Activated B cell treated with CpG ODN at 0.5 μM for 24 hours (primary cell): ENCODE measurements at places on chromosomes 16 and 17.

- DNase-seq: no peak
Measured at GRCh38 chr16:84749815-84750214, 50.0 kb downstream of the USP10 start.

DNA sequence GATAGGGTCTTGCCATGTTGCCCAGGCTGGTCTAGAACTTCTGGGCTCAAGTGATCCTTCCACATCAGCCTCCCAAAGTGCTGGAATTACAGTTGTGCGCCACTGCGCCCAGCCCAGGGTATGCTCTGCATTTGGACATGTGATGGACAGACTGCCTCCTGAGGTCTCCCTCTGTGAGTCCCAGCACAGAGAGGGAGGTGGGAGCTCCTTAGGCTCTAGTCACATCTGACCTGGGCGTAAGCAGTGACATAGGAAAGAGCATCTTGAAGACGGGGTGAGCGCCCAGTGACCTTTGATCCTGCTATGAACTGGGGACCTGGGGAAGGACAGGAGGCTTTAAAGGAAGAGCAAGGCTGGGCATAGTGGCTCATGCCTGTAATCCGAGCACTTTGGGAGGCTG, 2.2 kb upstream of the GFAP start:
- DNase-seq: no peak

GRCh38 chr16:66695471-66695934, 1.0 kb downstream of the CMTM4 start:
- no peak for DNase-seq

DNA sequence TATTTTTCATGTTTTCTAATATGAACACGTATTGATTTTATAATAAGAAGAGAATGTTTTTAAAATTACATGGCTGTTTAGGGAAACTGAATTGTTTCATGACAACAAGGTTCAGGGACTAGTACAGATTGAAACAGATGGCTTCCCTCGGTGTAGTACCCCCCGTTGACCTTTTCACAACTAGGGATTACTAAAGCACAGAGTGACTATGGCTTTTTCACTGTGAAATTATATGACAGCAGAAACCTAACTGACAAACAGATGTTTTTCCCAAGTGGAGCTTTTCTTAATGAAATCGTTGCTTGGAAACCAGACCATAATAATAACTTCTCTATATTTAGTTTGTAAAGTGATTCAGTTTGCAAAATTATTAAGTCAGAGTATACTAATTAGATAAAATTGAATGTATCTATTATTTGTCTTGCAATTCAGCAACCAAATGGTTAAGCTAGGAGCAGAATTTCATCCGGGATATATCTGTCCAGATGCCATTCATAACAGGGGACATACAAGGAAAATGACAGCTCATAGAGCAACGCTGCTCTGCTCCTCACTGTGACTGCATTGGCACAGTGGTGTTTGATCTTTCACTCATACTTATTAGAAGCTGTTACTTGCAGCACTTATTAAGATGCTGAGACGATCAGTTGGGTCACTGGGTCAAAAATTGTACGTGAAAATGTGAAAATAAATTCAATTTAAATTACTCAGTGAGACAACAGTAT, 111.7 kb downstream of the TANGO6 start:
- no peak for DNase-seq

DNA sequence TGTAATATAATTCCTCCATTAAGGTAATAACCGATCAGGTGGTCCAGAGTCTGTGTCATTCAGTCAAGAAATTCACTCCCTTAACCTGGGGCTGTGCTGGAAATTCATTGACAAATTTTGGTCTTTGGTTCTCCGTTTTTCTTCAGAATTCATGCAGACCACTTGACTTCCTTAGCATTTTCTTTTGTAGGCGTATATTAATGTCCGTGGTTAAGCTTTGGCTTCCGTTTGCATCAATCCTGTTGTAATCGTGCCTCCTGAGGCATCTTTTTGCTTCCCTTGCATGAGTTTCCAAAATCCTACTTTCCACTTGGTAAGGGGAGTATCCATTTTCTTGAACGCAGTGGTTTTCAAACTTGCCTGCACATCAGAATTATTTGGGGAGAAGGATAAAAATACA, 9.0 kb downstream of the LRRC37B start:
- no peak for DNase-seq

- DNase-seq: no peak
Measured at GRCh38 chr17:68697850-68698361, 96.7 kb upstream of the FAM20A start.

DNA sequence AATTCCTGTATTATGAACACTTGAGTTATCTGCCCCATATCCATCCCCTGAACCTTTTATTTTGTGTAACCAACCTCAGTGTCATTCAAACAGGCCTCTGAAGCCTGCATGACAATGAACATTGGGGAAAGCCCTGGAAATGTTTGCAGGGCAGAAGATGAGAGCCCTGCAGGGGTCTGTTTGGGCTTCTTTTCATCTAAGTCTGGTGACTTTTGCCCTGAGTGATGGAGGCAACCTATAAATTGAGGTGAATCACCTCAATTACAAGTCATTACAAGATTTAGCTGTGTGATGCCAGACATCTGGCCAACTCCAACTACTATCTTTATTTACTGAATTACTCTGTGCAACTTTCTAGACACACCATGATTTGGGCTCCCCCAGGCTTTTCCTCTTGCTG, 189.2 kb downstream of the MAF start:
- DNase-seq: no peak

DNA sequence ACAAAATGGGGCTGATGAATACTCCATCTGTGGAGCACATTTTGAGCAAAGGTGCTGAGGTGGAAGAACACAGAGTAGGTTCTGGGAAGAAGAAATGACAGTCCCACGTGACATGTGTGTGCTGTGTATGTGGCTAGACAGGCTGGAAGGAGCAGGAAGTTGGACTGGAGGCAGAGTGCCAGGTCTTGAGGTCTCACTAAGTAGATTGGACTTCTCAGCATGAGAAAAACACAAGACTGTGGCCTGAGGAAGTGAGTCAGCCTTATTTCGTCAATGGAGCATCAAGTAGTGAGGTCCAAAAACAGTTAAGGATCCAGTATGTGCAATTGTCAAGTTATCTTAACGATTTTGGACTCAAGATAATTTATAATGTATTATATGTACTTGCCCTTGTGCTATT, 736.5 kb downstream of the KCNJ2 start:
- DNase-seq: no peak

GRCh38 chr17:15090533-15090932, 174.6 kb downstream of the PMP22 start:
- no peak for DNase-seq

- no peak for DNase-seq
Measured at GRCh38 chr16:72796222-72796621, 251.7 kb downstream of the ZFHX3 start.

DNA sequence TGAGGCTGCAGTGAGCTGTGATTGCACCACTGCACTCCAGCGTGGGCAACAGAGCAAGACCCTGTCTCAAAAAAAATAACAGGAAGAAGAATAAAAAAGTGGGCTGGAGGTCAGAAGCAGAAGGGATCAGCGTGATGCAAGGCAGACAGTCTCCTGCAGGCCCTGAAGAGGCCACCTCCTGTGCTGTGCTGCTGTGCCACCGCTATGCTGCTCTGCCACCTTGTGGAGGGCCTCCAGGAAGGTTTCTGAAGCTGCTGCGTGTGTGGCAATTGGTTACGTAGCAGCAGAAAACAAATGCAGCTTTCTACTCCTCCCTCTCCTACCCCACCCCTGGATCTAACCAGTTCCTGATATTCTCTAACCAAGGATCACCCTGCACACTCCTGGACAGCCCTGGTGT, 815.5 kb downstream of the KCNJ18 start:
- no peak for DNase-seq

GRCh38 chr17:73427198-73427597, 115.4 kb upstream of the CDC42EP4 start:
- no peak for DNase-seq

GRCh38 chr17:66387392-66387981, 85.1 kb downstream of the PRKCA start:
- no peak for DNase-seq

DNA sequence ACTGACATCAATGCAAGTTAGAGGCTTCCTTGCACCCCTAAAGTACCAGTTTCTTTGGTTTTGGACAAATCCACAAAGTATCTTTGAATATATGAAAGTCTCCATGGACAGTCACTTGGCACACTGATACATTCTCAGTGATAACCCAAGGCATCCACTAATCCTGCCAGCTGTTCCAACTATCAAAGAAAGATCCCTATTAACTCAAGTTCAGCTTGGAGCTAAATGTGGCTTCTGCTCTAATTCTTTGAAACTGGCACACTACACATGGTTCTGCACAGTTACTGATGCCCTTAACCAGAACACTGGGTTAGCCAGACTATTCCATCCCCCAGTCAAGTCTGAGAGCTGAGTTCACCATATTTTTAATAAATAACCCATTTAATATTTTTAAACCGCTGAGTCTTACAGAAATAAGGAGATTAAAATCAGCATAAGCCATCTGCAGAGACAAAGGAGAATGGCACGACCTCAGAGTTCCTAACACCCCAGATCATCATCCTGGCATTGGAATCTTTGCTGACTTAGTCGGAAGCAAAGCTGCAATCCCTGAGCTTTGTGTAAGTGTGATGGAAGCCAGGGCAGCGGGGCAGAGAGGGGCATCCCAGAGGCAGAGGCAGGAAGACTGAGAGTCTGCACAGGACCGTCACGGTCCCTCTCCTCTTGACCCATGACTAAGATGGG, 6.3 kb downstream of the CACNG1 start:
- DNase-seq: no peak

DNA sequence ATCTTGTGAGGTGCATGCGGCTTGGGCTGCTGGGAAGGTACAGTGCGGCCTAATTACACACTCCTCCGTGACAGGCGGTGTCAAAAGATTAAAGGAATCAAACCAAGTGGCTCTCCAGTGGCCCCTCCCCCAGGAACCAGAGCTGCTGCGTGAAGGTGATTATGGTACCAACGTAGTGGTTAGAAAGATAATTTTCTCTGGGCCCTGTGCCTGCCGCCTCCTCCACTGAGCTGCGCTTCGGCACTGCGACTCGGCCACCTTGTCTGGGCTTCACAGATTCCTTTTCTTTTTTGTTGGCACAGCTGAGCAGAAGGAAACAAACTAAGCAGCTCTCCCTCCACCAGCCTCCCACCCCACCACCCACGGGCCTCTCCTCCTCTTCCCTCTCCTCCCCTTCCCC, 113.2 kb upstream of the SDK2 start:
- no peak for DNase-seq

- no peak for DNase-seq
Measured at GRCh38 chr16:70779361-70779760, 21.6 kb downstream of the VAC14 start.

GRCh38 chr16:26386096-26386495, 680.6 kb upstream of the C16orf82 start:
- no peak for DNase-seq

DNA sequence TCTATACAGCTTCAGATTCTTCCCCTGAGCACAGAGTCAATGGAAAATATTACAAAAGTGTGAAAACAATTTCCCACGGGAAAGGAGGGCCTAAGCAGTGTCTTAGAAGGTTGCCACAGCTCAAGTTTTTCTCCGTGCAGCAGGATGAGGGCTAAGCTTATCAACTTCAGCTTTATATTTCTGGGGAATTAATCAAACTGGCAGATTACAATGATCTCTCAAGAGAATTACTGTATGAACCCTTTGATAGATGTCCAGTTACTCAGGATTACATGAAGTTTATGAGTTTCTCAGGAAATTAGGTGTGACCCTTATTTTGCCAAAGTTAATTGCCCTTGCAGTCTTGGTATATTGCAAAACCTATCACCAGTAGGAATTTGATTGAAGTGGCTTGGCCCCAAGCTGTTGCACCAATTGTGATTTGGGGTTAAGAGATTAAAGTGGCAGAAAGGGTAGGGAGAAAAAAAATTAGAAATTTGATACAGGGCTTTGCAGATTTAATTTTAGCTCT, 298.4 kb downstream of the MAP2K6 start:
- no peak for DNase-seq

DNA sequence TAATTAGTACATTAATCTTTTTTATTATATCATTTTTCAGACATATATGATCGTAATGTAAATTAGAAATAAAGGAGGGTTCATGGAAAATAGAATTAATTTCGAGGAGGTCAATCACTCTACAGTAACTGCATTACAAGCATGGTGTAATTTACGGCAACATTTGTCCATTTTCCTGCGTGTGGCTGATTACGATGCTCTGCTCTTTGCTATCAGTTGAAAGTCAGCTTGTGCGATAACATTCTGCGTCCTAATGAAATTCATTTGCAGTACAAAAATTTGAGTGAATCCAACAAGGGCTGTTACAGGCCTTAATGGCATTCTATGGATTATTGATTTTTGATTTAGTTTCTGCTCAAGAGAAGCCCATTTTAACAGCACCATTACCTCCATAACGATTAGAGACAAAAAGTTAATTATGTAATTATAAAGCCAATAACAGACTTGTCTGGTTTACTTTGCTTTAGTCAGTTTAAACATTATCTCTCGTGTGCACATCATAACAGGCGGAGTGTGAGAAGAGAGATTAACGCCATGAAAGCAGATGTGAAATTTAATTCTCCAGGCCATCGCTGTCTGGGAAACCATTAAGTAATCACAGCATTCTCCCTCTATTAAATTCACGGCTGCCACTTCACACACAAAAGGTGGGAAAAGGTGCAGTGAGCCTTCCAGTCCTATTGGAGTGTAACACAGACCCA, 256.4 kb upstream of the IRX3 start:
- DNase-seq: no peak

DNA sequence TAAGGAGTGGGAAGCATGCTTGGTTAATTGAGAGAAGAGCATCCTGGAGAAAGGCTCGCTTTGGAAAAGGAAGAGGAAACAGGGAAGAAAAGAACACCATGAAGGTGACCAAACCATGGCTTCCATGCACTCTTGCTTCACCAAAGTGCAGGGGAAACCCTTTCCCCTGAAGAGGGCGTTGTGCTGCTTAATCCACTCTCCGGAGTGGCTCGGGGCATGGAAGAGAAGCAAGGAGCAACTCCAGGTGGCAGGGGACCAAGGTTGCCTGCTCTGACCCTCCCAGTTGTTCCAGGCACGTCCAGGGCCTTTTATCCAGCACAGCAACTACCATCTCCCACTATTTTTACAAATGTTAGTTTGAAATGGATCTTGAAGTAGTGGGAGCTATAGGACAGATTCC, 108.1 kb downstream of the STX8 start:
- no peak for DNase-seq

GRCh38 chr17:17526369-17526768, 30.2 kb upstream of the RASD1 start:
- DNase-seq: no peak

- no peak for DNase-seq
Measured at GRCh38 chr16:3578121-3578520, 918 bp upstream of the NLRC3 start.

DNA sequence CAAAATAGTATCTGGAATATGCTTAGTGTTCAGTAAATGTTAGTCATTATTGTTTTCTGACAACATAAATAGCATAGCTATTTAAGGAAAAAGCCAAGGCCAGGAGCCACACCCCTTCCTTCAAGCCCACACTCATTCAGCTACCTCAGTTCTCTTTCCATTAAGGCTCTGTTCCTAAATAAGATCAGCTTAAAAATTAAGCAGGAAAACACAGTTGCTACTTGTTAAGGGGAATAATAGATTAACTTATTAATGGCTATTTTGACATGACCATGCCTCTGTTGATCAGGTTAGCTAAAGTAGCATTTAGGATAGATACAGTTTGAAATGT, 158.1 kb downstream of the CHD9 start:
- DNase-seq: no peak

GRCh38 chr16:79169239-79169638, 431.3 kb downstream of the MAF start:
- no peak for DNase-seq
